NCI-H510A treated with DMSO at 0.1 percent for 48 hours (cell line): ENCODE measurements at places on chromosomes 13 and 19.

DNA sequence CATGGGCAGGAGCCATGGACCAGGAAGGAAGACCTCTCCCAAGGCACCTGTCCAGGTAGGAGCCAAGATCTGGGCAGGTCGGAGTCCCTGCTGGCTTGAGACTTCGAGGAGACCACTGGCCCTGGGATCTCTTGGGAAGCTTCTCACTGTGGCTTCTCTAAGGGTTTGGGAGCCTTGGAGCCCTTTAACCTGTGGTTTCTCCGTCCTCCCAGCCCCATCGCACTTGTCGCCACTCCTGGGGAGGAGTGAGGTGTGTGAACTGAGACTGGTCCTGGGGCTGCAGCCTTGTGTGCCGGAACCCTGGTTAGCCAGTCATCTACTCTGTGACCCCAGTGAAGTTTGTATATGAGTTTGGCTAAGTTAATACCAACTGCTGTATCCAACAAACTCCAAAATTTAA is 8.2 kb downstream of the ZNF805 start:
- DNase-seq = no peak

DNA sequence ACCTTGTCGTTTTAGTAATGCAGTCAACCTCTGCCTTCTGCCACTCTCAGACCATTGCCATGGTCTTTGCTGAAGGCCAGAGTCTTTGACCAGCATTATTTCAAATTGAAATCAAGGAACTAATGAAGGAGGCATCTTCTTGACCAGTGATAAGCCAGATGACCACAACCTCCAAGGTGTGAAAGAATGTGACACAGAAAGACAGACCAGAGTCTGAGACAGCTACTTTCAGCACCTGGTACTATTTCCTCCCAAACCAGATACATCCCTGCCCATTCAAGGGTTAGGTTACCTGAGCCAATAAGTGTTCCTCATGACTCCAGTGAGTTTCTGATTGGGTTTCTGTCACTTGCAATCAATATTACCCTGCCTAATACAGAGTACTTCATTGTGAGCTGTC is 20.3 kb upstream of the RNASEH2B start:
- DNase-seq = no peak

- DNase-seq = no peak
Measured at GRCh38 chr13:93750676-93751075, 524.1 kb downstream of the GPC6 start.

DNA sequence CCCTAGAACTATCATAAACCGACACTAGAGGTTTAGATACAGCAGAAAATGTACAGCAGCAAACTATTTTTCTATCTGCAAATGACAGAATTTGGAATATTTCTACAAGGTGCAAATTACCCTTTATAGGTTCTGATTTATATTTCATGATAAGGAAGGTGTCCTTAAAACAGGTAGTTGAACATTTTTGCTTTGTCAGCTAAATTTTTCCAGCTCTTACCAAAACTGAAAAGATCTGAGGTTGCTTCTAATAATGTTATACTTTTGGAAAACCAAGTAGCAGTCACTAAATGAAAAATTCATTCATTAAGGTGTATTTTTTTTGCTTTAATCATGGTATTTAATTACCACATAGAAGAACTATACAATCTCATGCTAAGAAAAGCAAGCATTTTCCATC is 9.0 kb downstream of the SHISA2 start:
- no peak for DNase-seq

DNA sequence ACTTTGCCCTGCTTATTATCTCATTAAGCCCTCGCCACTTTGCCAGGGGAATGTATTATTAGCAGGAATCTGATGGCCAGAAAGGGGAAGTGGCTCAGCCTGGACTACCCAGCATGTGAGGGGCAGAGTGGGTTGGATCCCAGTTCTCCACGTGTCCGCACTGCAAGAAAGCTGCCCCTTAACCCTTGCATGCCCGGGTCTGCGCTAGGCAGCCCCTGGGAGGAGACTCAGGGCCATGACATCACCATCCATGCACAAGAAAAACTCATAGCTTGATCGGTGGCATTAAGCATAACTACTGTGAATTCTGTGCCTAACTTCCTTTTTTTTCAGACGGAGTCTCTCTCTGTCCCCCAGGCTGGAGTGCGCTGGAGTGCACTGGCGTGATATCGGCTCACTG is 8.9 kb downstream of the CACNG8 start:
- no peak for DNase-seq

DNA sequence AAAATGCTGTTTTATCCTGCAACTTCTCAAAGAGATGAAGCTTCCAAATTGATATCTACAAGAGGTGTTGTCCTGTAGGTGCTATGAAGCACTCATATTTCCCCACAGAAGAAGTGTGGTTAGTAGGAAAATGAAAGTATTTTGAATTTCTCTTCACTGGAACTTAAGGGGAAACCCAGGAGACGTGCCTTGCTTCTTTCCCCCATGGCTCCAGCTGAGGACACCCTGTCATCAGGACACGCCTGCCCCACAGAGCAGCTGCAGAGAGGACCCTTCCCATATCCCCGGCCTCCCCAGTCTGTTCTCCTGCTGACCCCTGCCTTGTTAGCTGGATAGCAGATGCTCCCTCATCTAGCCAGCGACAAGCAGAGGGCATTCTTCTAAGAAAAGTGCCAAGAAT is 371.3 kb downstream of the COG6 start:
- DNase-seq = no peak

GRCh38 chr19:48216933-48217332 is 38.8 kb downstream of the CARD8 start:
- no peak for DNase-seq

GRCh38 chr19:38888876-38889275 is 10.5 kb downstream of the SIRT2 start:
- no peak for DNase-seq

GRCh38 chr13:83691966-83692365 is 190.3 kb downstream of the SLITRK1 start:
- no peak for DNase-seq

GRCh38 chr19:47891923-47892666 is 6.0 kb upstream of the SULT2A1 start:
- DNase-seq = no peak
